ENCODE measurements at places on chromosomes 3 and 15.

- no peak for DNase-seq
Measured at GRCh38 chr3:57890874-57891273, 117.3 kb upstream of the FLNB start.

DNA sequence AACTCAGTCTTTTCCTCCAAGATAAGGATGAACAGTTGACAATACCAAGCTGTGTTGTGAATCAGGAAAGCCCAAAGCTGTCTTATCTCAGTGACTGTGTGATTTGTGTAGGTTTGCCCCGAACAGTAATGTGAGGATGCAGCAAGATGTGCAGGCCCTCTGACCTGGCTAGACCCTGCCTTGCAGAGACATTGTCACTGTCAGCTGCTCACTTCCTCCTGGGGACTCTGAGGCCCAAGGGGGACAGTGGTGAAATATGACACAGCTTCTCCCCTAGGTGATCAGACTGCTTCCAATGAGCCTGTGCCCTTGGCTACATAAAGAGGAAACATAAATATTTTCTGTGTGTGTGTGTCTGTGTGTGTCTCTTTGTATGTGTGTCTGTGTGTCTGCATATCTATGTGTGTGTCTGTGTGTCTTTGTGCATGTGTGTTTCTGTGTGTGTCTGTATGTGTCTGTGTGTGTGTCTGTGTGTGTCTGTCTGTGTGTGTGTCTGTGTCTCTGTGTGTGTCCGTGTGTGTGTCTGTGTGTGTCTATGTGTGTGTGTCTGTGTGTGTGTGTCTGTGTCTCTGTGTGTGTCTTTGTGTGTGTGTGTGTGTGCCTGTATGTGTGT is 21.7 kb downstream of the LRRK1 start:
- DNase-seq, result no peak

DNA sequence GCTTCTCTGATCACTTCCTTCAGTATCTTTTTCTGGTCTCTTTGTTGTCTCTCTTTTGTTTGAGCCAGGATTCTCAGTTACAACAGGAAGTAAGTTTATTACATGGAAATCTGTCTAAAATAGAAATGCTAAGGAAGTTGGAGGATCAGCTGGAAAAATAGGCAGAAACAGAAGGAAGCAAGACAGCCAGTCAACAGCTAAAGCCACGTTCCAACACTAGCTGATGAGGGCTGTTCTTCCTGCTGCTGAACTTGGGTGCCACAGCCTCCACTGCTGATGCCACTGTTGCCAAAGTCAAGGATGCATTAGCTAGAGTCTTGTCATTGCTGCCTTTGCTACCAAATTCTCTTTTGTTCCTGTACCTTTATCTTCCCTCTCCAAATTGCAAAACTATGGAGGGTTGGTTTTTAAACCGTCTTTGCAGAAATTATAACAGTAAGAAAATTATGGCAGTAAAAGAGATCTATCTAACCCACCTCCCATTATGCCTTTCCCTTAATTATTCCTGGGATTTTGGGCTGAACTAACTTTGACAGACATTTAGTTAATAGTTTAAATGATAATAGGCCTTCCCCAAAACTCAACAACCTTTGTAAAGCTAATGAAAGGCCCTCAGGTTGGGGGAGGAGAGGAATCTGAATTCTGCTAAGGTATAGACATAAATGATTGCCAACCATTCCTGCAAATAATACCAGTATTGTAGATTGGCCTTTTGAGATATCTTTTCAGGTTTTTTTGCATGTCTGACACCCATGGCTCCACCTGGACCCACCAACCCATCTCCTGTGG is 27.4 kb upstream of the OR5K4 start:
- DNase-seq, result no peak

- no peak for DNase-seq
Measured at GRCh38 chr3:183807209-183807728, 18.1 kb downstream of the MAP6D1 start.

- DNase-seq, result no peak
Measured at GRCh38 chr3:101690972-101691371, 4.5 kb upstream of the RPL24 start.

DNA sequence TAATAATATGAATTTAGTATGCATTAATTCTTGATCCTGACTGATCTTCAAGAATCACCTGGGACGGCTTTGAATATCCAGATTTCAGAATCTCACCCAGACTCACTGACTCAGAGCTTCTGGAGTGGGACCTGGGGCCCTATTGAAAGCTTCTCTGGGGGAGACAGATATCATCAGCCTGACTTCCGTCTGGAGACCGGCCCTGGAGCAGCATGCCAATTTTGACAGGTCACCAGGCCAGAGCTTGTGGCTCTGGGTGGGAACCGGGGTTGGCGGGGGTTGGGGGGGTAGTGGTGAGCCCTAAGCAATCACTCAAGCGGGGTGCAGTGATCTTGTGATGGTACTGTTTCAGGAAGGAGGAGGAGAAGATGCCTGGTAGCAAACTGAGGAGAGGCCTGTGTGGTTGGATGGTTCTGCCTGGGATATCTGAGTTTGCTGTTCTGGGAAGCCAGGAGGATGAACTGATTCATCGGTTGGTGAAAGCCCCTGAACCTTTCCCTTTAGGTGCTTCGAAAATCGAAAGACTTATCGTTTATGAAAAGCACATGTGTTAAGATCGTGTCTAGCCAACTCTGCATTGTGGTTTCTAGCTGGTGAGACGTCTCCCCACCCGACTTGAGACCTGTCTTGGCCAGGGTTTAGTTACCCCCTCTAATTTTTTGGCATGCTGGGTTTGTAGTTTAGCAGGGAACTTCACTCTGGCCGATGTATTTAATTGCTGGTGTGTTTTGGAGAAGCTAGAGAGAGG is 263.9 kb upstream of the C2CD4B start:
- DNase-seq, result no peak

- peak; percentile 16 for DNase-seq
Measured at GRCh38 chr3:11660242-11660641, 16.5 kb upstream of the VGLL4 start.

DNA sequence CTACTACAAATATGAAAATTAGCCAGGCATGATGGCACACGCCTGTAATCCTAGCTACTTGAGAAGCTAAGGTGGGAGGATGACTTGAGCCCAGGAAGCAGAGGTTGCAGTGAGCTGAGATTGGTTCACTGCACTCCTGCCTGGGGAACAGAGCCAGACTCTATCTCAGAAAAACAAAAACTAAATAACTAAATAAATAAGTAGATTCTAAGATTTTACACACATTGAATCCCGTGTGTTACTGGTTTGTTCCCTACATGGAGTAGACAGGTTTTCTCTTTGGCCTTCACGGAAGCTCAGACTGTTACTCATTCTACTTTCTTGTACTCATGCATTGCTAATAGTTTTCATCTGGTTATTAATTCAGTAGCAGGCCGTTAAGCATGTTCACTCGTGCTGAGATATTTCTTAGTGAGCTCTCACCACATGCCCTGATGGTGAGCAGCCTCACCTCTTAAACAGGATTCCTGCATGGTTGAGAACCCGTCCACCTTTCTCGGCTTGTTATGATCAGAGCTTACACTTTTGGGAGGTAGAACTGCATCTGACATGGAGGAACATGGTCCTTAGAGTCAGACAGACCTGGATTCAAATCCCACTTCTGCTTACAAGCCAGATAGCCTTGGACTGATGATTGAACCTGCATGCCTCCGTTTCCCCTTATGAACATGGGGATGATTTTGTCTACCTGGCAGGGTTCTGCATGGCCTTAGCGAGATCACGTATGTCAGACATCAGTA is 49.1 kb downstream of the CMTM7 start:
- no peak for DNase-seq

- no peak for DNase-seq
Measured at GRCh38 chr3:168249205-168249549, 153.5 kb upstream of the GOLIM4 start.

DNA sequence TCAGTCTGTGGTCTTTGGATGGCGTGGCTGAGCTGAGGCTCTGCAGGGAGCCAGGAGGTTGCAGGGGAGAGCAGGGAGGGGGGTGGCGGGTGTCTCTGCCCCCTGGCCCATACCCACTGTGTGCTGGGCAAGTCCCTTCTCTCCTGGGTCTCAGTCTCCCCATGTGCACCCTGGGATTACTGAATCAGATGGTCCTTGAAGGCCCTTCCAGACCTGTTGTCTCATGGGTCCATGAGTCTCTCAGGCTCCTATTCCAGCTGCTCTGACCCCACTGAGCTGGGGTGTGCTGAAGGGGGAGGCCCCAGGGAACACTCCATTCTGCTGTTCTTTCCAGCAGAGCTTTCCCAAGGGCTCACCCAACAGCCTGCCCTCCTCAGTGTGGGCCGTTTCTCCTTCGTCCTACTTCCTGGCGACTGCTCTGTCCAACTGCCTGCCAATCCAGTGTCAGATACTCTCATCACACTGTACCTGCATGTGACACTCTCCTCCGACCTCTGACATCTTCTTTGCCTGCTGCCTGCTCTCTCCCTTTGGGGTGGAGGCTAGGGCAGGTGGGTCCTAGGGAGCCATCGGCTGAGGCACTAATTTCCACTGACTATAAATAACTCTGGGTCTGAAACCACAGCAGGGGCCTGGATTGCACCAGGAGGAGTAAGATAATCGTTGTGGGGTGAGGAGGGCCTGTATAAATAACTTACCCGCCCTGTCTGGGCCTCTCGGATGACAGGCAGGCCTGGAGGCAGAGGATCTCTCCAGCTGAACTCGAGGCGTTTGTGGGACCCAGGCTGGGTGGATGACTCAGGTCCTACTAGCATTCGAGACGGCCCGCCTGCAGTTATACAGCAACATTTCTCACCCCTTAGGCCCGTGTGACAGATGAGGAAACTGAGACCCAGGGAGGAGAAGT is 67.1 kb downstream of the ATP2B2 start:
- no peak for DNase-seq

- no peak for DNase-seq
Measured at GRCh38 chr3:22988566-22988965, 214.6 kb upstream of the UBE2E2 start.

DNA sequence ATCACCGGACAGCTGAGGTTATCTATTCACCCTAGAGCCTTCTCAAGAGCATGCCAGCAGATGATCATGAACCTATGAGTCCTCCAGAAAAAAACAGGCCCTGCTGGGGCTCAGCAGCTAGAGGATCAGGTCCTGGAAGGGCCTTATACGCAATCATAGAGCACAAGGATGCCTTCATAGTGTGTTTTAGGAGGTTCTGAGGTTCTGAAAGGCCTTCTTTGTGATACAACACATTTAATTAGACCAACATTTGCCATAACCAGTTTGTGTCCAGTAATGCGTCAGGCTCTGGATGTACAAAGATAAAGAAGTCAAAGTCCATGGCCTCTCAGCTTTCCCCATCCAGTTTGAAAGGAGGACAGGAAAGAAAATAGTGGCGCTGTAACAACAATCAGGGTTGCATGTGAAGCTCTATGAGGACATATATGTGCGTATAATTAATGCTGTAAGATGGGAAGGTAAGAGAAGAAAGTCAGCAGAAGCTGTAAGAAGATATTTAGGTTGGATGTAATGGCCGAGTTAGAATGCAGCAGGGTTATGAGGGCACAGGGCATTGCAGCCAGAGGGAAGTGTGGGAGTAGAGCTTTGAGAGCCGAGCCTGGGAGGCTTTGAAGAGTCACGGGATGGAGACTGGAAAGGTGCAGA is 302.6 kb upstream of the TBL1XR1 start:
- peak; percentile 96 for DNase-seq

DNA sequence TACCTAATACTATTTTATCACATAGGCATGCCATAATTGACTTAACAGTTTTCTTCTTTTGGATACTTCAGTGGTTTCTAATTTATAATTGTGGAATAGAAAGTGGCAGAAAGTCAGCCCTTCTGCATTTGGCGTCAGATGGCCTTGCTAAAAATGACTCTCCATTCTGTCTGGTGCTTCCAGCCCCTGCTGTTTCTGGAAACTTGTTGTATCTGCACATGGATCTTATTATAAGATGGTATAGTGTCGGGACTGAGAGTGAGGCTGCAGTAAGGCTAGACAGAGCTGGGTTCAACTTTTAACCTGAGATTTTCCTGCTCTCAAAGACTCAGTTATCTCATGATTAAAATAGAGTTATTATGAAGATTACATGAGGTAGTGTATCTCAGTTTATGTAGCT is 74.8 kb upstream of the WDR72 start:
- DNase-seq, result no peak

DNA sequence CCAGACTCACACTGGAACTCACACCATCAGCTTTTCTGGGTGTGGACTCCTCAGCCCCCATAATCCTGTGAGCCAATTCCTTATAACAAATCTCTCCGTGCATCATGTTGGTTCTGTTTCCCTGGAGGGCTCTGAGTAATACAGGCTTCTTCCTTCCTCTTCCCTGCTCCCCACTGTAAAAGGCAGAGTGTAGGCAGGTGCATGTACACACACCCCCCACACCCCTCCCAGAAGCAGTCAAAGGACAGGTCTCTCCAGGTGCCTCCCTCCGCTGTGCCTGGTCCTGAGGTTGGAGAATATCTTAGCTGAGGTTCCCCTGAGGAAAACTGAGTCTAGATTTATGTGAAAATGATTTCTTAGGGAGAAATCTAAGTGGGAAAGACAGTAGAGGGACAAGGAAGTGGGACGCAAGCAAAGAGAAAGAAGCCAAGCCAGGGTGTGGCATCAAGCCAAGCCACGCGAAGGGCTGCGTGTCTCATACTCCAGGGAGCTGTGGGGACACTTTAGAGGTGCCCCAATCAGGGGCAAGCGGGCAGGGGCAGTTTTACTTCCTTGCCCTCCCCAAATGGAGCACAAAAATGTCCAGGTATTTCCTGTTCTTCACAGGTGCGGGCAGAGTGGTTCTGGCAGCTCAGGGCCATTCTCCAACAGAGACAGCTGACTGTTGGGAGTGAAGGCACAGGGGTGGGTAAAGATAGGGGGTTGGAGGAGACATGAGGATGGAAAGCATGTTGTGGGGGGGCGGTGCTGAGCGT is 86.6 kb downstream of the HMG20A start:
- DNase-seq, result no peak

GRCh38 chr15:79090487-79091203 is at the start of gene RASGRF1:
RASGRF1 (minus strand) TSS chr15:79090780; CDS start chr15:79090498, 282 bp downstream.
- no peak for DNase-seq

DNA sequence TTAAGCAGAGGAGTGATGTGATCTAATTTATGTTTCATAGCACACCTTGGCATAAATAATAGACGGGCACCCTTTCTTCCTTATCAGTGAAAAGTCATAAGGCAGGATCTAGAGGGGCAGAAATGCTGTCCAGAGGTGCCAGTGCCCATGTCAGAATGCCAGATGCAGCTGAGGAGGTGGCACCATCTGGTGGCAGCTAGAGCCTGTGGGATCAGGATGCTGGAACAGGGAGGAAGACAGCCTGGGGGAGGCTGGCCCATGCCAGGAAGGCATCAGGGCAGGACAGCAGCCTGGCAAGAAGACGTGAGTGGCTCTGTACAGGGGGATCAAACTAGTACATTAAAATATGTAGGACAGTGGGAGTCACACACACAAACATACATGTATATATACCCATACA is 16.5 kb downstream of the MYH15 start:
- no peak for DNase-seq

Data from HepG2 (cell line).